ENCODE measurements at places on chromosomes 16 and 17.

DNA sequence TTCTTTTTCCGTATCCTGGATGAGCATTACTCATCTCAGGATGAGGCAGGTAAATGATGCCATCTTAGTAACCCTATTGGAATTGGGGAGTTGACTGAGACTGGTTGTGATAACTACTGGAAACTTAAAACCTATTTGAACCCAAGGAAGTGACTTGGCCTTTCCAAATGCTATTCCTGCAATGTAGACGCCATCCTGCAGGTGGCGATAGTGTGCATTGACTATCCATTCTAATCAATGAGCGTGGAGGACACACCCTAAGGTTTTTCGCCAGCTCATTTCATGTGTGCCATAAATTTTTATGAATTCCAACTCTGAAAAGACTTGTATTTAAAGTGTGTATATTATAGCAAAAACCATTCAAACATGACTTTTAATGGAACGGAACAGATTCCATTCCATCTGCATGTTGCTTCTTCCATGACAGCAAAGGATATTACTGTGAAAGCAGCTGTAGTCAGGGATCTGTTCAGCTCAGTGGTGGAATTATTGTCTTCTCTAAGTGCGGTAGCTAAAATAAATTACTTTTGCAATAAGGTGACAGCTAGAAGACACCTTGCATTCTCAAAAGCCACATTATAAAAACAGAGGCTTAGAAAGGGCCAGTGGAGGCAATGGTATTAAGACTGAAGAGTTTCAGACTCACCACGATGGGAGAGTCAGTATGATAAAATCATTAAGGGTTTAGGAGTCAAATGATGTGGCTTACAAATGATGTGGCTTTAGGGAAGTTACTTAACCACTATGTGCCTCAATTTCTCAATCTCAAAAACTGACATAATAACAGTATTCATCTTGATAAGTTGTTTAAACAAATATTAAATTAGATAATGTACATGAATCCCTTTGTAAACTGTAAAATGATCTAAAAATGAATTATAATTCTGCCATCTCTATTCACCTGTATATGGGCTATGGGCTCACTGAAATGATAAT lies 55.5 kb downstream of the SYT17 start:
- DNase-seq: no peak

- no peak for DNase-seq
Measured at GRCh38 chr17:29197516-29198272, 17.5 kb upstream of the MYO18A start.

DNA sequence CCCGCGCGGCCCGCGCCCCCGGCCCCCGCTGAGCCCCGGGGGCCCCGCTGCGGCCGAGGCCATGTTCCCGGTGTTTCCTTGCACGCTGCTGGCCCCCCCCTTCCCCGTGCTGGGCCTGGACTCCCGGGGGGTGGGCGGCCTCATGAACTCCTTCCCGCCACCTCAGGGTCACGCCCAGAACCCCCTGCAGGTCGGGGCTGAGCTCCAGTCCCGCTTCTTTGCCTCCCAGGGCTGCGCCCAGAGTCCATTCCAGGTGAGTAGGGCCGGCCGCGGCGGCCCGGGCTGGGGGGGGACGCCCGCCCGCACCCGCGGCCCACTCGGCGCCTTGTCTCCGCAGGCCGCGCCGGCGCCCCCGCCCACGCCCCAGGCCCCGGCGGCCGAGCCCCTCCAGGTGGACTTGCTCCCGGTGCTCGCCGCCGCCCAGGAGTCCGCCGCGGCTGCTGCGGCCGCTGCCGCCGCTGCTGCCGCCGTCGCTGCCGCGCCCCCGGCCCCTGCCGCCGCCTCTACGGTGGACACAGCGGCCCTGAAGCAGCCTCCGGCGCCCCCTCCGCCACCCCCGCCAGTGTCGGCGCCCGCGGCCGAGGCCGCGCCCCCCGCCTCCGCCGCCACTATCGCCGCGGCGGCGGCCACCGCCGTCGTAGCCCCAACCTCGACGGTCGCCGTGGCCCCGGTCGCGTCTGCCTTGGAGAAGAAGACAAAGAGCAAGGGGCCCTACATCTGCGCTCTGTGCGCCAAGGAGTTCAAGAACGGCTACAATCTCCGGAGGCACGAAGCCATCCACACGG lies 504 bp downstream of the MAZ start:
- DNase-seq: peak; percentile 27

DNA sequence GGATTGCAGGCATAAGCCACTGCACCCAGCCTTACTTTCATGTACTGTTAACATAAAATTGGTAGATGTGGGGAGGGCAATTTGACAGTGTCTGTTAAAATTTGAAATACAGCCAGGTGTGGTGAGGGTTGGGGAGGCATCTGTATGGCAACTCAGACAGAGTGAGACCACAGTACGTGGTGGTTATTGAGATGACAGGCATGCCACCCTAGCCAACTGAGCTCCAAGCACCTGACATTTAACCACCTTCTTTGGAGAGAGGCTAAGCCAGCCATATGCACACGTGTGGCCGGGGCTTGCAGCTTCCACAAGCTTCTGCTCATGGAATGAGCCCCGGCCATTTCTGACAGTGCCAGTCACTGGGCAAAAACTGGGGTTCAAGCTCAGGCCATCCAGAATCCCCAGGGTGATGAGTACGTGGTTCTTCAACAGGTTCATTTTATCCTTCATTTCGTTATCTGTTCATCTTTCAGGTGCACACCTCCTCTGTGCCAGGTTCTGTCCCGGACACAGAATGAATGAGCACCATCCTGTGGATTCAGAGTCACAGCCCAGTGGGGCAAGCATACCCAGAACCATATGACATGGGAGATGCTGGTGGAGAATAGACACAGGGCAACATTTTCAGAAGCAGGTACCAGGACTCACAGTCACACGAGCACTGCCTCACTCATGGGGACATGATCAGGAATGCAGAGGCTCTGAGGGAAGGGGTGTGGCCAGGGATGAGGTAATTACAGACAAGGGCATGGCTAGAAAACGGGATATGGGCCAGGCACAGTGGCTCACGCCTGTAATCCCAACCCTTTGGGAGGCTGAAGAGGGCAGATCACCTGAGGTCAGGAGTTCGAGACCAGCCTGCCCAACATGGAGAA lies 36.2 kb downstream of the C16orf82 start:
- DNase-seq: no peak

DNA sequence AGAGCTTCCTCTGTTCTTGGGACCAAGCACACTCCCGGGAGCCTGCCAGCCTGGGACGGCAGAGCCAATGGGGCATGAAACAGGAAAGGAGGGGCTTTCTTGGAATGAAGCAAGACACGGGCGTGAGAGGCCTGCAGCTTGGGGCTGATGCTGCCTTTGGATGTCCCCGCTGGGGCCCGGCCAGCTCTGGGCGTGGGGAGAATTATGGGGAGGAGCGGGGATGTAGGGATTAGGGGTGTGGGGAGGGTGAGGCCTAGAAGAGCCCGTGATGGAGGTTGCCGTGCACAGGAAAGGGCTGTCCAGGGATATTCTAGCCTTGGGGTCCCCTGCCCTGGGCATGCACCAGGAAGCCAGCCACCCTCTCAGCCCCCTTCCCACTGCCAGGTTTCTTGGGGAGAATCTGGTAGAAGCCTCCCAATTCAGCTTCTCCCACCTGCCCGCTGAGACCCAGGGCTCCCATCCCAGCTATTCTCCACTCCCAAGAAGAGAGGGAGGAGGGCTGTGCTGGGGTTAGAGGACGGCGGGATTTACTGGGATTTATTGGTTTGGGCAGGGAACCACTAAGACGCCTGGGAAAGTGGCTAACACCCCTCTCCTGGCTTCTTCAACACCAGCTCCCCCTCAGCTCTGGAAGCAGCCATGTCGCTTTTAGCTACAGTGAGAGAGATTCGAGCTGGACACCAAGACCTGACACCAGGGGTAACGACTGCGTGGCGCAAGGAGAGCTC lies 20.0 kb upstream of the NXPH3 start:
- no peak for DNase-seq

DNA sequence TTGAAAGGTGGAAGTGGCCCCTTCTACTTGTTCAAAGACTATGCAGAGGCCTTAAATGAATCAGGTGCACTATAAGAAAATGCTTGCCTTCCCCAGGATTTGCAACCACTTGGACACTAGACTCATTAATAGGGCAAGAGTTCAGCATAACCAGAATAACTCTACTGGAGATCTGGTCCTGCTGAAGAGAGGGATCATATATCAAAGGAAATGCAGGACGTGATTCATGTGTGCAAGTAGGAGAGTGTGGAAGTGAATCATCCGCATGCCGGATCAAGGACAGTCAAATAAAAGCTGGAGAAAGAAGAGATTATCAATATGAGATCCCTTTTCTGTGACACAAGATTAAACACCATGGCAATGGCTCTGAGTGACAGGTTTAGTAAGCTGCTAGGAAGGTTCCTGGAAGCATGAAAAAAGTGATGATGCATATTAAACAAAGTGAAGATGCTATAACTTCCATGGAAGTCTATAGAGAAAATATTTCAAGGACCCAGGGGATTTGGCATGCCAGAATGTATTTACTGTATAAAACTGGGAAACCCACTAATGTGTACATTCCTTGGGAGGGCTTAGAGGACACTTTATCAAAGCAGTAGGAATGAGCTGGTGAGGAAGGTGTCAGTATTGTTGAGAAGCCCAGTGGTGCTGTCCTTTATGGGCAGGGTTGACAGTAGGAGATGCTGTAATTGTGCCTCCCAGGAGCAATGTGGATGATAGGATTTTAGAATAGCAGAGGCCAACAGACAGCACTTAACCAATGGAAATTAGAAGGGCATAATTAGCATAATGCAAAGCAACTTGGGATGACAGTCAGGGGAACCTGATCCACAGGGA lies 133.1 kb downstream of the ABCA8 start:
- peak; percentile 96 for DNase-seq

DNA sequence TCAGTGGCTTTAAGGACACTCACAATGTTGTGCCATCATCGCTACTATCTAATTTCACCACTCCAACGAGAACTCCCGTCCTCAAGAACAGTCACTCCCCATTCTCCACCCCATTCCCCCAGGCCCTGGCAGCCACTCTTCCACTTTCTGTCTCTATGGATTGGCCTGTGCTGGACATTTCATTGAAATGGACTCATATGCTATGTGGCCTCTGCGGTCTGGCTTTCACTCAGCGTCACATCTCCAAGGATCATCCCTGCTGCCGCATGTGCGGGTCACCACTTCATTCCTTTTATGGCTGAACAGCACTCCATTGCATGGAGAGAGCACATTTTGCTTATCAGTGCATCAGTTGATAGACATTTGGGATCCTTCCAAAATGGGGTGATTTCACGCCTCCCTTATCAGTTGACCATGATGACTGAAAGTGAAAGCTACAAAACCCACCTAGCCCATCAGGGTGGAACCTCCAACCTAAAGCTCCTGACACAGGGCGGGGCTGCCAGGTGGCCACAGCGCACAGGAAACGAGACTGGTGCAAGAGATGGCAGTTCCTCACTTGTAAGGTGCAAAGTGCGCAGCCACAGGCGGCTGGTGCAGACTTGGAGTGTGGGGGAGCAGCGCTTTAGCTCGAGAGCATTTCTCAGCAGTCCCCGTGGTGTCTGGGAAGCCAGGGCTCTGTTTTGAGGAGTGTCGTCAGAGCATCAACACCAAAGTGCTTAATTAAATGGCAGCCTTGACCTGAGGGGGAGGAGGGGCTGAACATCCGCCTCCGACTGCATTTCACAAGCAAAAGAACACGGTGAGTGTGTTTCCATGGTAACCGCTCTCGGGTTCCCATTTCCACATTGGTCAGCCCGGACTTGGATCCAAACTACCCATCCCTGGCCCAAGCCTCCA lies 23.8 kb downstream of the COTL1 start:
- peak; percentile 73 for DNase-seq

DNA sequence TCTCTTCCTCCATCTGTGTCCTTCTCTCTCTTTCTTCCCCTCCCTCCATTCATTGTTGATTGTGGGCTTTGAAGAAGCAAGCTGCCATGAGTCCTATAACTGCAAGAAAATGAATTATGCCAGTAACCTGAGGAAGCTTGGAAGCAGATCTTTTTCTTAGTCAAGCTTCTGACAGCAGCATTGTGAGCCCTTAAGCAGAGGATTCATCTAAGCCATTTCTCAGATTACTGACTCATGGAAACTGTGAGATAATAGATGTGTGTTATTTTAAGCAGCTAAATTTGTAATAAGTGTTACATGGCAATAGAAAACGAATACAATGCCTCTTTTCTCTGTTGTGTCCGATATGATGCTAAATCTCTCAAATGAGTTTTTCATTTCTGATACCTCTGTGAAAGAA lies 1109.7 kb downstream of the CDH11 start:
- DNase-seq: peak; percentile 2

DNA sequence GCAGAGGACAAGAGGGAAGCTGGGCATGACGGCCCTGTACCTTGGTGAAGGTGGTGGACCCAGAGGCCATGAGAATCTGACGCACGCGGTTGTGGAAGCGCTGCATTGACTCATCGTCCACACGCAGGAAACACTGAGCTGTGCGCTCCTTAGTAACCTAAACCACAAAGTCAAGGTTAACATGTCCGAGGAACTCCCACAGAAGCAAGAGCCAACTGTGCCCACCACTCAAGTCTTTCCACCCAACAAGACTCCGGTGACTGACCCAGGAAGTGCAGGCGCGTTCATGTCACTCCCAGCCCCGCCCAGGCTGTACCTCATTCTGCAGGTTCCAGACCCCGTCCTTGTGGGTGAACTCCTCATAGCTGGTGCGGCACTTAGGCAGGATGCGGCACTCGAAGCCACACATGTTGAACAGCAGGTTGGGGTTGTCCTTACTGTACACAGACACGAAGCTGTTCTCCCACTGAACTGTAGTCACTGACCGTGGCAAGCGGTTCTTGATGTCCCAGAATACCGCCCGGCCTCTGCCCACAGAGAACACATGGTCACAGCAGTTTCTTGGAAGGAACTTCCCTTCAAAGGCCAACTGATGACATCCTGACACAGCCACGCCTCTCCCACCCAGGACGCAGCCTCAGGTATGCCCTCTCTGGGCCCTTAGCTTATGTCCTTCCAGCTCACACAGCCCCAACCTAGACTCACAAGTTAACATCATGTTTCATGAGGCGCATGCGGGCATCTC lies 11.5 kb downstream of the PRPF8 start:
- DNase-seq: peak; percentile 15

DNA sequence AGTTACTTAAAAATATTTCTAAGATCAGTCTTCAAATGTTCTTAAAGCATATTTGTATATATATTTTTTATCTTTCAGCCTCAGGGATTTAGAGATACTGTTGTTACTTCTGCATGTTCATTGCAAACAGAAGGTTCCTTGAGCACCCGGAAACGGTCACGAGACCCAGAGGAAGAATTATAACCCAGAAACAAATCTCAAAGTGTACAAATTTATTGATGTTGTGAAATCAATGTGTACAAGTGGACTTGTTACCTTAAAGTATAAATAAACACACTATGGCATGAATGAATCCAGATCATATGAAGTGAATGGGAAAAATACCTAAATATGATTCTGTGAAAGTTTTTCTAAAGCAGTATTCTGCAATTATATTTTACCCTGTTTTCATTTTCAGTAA lies 21.6 kb upstream of the PPM1E start:
- DNase-seq: no peak
